NCI-H446 (cell line): ENCODE measurements at places on chromosomes 16 and 17.
A peak's percentile ranks its signal among the peaks of the same experiment; 100 is the strongest.

GRCh38 chr17:64599187-64599676 lies 62.9 kb downstream of the SMURF2 start:
- DNase-seq, result no peak

- DNase-seq, result no peak
Measured at GRCh38 chr16:26981266-26981938, 85.3 kb upstream of the C16orf82 start.

DNA sequence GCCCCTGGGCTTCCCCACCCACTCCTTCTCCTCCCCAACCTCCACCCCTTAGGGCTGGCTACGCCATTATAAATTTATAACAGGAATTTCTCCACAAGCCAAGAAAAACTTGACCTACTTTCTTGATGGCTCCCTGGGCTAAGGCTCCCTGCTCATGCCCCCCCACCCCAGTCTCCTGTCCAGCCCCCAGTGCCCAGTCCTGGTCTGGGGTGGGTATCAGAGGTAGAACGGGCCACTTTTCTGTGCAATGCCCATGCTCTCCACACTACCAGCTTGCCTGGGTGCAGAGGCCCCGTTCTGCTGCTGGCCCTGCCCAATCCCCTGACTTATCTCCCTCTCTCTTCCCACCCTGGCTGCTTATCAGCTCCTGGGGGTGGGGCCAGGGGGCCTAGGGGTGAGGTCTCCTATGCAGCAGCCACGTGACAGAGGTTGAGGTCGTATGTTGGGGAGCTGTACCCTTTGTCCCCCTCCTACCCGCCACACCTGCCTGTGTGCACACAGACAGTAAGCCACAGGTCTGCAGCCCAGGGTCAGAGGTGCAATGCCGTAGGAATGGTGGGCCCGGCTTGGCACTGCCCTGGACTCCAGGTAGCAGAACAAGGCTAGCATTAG lies 10.1 kb downstream of the THRA start:
- no peak for DNase-seq

DNA sequence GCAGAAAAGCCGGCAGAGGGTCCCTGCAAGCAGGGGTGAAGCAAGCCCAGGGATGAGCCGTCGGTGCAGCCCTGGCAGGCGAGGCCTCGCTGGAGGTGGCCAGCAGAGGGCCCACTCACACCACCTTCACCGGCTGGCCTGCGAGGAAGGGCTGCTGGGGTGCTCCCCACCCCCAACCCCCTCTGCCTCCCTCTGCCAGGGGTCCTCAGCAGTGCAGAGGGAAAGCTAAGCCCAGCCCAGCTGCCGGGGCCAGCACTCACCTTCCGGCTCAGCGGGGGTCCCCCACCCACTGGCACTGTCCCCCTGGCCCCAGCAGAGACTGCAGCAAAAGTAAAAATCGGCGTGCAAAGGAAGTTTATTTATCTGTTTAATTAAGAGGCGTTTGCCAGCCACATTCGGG lies 113.4 kb downstream of the ENGASE start:
- DNase-seq, result peak; percentile 32

- no peak for DNase-seq
Measured at GRCh38 chr17:39009581-39010001, 42.4 kb upstream of the FBXO47 start.

- no peak for DNase-seq
Measured at GRCh38 chr17:73586275-73586832, 57.9 kb downstream of the SDK2 start.

- DNase-seq, result no peak
Measured at GRCh38 chr16:89184933-89185794, 13.6 kb downstream of the CDH15 start.

DNA sequence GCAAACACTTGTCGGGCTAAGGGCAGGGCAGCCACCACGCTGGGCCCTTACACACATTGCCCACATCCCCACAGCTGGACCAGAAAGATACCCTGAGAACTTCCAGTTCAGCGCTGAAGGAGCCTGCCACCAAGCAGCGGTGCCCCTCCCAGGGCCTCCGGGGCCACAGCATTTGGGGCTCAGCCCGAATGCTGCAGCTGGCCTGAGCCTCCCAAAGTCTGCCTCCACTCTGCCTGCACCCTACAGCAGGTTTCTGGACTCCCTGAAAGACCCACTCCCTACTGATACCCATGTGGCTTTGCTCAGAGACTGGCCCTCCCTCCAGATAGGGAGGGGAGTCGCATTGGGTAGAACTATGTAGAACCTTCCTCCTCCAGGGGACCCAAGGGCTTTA lies 1.5 kb downstream of the MCRIP1 start:
- DNase-seq, result no peak
